ENCODE measurements at places on chromosomes 4 and X. TPM values are rescaled to one million over a fixed set of nuclear protein-coding genes. Genes with fewer than 3 reads are reported as not detected.
A peak's percentile ranks its signal among the peaks of the same experiment; 100 is the strongest.

DNA sequence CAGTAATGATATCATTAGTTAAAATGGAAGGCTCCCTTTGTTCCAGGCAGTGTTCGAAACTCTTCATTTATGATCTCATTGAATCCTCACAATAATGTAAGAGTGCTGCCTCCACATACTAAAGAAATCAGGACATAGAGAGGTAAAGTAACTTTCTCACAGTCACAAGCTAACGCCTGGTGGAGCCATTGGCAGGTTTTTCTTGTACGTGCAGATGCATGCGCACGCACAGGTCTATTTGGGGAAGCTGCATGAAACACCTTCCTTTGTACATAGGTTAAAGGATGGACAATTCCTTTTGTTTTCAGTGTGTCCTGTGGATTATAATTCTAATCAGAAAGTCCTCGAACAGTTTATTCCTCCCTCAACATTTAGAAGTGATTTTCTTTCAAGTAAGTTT lies 176.2 kb downstream of the RAPGEF2 start:
- no peak for DNase-seq

DNA sequence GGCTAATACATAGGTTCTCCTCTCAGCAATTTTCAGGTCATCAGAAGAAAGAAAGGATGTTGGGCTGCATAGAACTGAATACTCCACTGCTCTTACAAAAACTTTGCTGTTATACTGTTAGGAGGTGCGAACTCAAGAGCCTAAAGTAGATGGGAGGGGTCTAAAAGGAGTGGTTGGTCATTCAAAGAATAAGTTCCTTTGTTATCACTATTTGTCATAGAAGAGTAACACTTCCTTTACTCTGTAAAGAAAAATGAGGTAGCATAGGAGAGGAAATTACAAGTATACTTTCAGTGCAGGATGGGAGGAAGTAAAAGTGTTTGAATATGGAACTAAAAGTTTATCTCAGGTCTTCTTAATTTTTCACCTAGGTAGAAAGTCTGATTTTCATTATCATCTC lies 61.5 kb downstream of the CCNI start:
- DNase-seq, result no peak

DNA sequence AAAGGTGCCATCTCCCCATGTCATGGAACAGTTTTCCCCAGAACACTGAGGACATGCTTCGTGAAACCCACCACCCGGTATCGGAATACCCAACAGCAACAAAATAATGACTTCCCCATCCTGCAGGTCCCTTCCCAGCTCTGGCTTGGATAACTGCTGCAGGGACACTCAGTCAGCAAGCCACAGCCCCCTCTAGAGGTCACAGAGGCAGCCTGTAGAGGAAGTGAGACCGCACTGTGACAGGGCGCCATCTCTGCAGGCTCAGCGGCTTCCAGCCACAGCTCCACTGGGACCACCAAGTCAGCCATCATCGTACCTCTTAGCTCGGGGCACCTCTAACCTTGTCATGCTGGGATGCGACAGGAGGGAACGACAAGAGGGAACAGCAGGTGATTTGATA lies 315.9 kb downstream of the LDB2 start:
- no peak for DNase-seq

DNA sequence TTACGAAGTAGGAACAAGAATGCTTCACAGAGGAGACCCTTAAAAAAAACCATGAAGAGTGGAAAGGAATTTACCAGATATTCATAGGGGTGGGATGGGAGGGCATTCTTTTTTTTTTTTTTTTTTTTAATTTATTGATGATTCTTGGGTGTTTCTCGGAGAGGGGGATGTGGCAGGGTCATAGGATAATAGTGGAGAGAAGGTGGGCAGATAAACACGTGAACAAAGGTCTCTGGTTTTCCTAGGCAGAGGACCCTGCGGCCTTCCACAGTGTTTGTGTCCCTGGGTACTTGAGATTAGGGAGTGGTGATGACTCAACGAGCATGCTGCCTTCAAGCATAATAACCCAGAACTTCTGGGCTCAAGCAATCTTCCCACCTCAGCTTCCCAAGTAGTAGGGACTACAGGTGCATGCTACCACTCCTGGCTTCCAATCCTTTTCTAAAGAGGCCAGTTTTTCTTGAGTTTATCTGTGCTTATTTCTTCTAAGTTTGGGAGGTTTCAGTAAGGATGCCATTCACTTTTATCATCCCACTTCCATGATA lies 65.9 kb upstream of the OGT start:
- DNase-seq, result no peak

GRCh38 chr4:184265546-184266351 lies 48.1 kb upstream of the ENPP6 start:
- no peak for DNase-seq

DNA sequence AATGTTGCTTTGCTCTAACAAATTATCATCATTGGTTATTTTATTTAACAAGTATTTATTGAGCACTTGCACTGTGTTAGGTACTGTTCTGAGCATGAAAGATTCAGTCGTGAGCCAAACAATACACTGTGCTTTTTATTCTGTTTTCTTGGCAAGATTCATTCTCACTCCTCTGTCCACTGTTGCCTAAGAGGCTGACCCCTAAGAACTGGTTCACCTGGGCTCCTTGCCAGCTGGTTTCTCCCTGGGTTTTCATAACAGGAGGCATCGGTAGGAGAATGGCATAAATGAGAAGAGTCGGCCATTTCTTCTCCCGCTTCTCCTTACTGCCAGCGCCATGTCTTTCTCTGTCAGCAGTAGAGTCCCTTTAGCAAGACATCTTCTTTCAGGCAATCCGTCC lies 243.7 kb upstream of the DIAPH2 start:
- DNase-seq, result no peak

- no peak for DNase-seq
These were observed 59.2 kb upstream of the SMIM10 start for GRCh38 chrX:134931550-134931949.

Gene GIMD1
- total RNA-seq, result not detected

DNA sequence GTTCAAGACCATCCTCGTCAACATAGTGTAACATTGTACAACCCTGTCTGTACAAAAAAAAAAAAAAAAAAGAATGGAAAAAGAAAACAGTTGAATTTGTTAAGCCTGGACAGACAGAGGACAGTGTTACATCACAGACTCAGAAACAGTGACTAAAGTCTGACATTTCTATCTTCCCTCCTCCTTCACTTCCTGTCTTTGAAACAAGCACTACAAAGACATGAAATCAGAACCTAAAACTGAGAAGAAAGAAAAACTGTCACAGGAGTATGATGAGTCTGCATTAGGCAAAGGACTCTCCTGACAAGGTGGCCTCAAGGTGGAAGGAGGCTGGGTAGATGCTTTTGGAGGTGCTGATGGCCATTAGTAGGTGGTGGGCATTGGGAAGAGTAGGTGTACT lies 126.7 kb downstream of the RBM47 start:
- no peak for DNase-seq

DNA sequence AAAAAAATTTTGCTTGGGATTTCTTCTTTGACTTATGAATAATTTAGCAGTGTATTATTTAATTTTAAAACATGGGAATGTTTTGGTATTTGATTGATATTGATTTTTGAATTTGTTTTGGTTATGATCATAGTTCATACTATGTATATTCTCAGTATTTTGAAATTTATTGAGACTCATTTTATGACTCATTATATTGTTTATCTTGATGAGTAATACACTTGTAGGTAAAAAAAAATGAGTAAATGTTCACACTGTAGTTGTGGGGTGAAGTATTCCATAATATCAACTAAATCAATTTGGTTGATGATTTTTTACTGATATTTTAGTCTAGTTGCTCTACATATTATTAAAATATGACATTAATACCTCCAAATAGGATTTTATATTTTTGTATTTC lies 1142.2 kb downstream of the ADGRL3 start:
- no peak for DNase-seq

GRCh38 chr4:141132072-141132708 lies 1.1 kb downstream of the RNF150 start:
- DNase-seq, result peak; percentile 66

DNA sequence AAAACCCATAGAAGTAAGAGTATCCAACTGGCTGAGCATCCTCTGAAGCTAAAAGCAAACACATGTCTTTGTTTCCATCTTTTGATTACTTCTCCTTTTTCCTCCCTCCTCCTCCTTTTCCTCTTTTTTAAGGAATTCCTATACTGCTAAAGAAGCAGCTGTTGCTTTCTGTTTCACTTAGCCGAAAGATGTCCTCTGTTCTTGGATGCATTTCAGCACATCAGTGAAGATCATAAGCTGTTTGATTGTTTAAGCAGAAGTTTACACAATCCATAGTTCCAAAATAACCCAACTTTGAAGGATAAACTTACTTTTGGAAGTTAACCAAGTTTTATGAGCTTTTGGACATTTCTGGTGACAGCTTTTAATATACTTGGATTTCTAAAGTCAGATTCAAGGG lies 55.1 kb upstream of the TNIP3 start:
- no peak for DNase-seq

DNA sequence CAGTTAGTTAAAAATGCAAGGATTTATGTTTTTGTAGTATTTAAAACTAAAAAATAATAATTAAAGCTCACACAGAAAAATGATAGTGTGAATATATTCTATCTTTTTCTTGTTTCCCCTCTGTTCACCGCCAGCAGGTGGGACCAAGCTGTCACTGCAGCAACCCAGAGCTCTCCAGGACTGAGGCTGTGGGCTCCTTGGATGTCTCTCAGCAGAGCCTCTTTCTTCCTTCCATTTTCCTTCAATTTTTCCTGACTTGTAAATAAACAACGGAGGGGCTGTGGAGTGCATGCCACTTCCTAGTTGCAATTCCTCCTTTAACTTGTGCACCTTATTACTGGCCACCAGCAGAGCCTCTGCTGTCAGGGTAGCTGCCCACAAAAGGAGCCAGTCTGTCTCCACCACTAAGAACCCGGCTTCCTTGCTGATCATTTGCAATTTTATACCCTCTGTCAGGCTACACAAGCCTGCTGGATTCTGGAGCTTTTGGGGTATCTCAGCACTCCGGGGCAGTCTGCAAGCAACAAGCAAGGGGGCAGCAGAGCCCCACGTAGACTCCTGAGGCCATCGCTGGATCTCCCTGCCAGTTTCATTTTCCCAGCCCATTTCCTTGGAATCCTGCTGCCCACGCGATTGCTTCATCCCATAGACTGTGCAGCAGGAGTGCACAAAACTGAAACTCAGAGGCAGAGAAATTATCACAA lies 1467.4 kb downstream of the C4orf33 start:
- peak; percentile 62 for DNase-seq

Data from upper lobe of right lung (tissue), 1 donor.